Renal pelvis (tissue), 12 donors: ENCODE measurements at places on chromosomes 13 and 19. TPM values are rescaled to one million over a fixed set of nuclear protein-coding genes. Genes with fewer than 3 reads are reported as not detected.

AP2A1 gene
- 68.4 TPM for polyA plus RNA-seq

- DNase-seq, result peak; percentile 55
These were observed 2.9 kb downstream of the FFAR1 start for GRCh38 chr19:35350591-35350990.

MTUS2 gene
- polyA plus RNA-seq, result 0.69 TPM

DNA sequence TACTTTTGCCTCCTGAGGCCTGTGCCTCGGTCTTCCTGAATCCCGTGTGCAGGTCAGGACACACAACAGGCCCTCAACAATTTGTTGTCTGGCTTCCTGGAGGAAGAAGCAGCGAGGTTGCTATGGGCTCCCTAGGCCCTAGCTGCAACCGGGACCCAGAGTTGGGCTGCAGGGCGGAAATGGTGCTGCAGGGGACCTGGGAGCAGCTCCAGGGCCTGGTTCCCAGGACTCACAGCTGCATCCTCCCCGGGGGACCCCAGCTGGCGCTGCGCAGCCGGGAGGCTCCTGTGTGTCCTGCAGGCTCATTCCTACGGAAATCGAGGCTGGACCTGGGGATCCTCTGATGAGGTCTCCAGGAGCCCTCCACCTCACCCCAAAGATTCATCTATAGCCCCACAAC lies 999 bp upstream of the TNFAIP8L1 start:
- no peak for DNase-seq

ERICH4 gene
- polyA plus RNA-seq, result 6.0 TPM

FAM83E gene
- polyA plus RNA-seq, result 2.0 TPM

DNA sequence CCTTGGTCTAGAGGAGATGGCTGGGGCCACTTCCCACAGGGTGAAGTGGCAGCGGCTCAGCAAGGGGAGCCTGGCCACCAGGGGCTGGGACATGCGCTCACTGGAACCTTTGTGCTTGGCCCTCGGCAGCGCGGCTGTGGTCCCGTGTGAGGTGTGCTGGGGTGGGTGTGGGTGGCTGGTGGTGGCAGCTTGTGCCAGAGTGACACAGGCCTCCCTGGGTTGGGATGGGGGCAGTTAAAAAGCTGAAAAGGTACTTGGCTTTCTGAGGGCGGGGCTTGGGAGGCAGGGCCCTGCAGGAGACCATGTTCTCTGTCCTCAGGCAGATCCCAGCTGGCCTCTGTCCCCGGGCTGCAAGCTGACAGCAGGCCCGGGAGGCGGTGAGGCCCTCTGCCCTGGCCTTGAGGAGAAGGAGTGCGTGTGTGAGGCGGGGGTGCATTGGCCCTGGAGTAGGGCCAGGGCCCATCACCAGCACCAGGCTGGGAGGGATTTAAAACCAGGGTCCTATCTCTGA lies 17.3 kb downstream of the MPND start:
- DNase-seq, result no peak

FREM2 gene
- 48.2 TPM for polyA plus RNA-seq

DNA sequence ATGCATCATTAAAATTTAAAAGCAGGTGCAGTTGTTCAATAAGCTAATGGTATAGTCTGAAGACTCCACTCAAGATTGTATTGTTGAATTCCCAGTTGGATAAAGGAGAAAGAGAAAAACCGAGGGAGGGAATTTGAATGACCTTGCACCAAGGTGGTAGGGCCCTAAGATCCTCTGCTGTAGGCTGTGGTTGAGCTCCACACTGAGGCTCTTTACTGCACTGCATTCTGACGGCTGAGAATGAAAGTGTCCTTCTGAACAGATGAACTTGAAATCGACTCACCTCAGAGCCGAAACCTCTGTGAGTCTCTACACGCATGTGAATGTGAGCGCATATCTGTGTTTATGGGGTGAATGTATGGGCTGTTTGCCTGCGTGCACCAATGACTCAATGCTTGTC lies 388.9 kb upstream of the DACH1 start:
- peak; percentile 27 for DNase-seq

- DNase-seq, result peak; percentile 40
These were observed 688 bp downstream of the ZNF606 start for GRCh38 chr19:58001895-58002369.

ITPKC gene
- 14.8 TPM for polyA plus RNA-seq

DHDH gene
- 11.6 TPM for polyA plus RNA-seq

GRCh38 chr19:13082192-13083007 lies 20.3 kb downstream of the LYL1 start:
- no peak for DNase-seq

LCP1 gene
- 7.8 TPM for polyA plus RNA-seq

CGB2 gene
- polyA plus RNA-seq, result not detected

GRCh38 chr19:56477429-56478338 lies 539 bp upstream of the ZNF667 start:
- DNase-seq, result peak; percentile 93

PSG2 gene
- not detected for polyA plus RNA-seq

NTF4 gene
- 6.5 TPM for polyA plus RNA-seq

TRPM4 gene
- polyA plus RNA-seq, result 29.4 TPM

KLK12 gene
- not detected for polyA plus RNA-seq

DNA sequence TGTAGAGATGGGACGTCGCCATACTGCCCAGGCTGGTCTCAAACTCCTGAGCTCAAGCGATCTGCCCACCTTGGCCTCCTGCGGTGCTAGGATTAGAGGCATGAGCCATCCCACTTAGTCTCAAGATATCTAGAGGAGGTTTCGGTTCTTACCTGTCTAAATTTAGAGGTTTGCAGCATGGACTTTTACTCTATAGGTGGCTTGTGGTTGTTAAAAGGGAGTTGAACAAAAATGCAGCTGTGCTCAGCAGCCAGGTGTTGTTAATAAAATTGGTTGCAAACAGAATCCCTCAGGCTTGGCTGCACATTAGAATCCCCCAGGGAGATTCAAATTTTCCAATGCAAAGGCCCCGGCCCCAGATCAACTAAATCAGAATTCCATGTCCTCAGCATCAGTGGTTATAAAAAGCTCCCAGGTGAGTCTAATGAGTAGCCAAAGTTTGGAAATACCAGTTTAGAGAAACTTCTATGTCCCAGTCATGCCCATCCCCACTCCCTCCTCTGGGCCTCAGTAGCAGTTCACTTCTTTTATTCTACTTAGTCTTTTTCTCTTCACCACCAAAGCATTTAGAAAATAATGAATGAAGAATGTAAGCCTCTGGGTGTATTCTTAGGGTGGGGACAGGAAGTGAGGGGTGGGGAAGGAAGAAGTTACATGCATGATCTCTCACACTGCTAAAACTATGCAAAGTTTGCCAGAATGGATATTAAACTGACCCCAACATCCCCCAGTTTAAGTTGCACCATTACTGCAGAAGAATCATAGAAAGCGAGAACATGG lies 471.0 kb downstream of the COG6 start:
- DNase-seq, result no peak

DNA sequence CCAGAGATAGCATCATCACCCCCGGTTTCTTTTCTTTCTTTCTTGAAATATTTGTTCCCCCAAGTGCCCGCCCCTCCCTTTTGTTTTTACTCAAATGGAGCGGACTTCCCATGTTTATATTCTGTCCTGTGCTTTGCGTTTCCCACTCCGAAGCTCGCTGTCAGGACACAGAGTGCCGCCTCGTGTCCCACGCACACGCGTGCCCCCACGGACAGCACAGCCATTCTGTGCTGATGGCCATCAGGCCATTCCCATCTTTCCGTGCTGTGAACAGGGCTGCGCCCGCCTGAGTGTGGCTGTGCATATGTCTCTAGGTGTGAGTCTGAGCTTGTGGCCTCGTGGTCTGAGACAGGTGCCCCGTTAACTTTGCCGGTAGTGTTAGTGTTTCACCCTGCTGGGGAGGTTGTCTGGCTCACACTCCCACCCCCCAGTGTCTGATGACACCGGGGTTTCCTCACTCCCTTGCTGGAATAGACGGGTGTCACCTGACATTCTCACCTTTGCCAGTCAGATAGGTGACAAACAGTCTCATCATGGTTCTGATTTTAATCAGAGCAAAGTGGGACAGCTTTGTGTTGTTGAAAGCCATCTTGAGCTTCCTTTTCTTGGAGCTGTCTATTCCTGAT lies 6.9 kb downstream of the PAK4 start:
- no peak for DNase-seq
